ENCODE measurements at places on chromosomes 4 and X.

DNA sequence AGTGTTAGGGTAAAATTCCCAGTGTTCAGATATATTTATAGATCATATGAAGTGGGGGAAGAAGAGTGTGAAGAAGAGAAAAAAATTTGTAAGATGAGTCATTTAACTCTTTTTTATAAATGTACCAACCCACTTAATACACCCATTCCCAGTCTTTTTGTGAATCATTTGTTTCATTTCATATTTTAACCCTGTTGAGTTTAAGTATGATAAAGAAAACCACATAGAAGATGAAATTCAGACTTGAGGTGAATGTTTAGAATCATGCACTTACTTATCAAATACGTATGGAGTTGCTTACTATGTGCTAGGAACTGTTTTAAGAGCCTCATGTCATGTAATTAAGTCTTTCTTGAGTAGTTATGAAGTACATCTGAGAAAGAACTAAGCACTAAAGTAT is 56.6 kb upstream of the DAPP1 start:
- no peak for DNase-seq

- no peak for DNase-seq
Measured at GRCh38 chr4:48767055-48767929, 12.8 kb downstream of the FRYL start.

GRCh38 chrX:36640232-36640631 is 367.9 kb upstream of the FAM47C start:
- DNase-seq, result no peak

DNA sequence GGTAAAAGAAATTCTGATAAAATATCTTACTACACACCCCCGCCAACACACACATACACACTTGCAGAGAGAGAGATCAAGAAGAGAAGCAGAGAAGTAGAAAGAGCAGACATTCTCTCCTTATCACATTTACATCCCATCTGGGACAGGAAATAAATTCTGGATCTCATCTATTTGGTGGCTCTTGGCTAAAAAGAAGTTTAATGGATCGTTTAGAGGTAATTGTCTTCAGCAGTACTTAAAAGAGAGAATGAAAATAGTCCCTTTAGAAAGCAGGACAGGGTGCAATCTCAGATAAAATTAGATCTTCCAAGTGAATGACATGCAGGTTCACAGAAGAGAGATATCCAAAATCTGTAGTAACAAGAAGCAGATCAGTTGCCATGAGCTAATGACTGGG is 1392.5 kb downstream of the RAPGEF2 start:
- peak; percentile 16 for DNase-seq

DNA sequence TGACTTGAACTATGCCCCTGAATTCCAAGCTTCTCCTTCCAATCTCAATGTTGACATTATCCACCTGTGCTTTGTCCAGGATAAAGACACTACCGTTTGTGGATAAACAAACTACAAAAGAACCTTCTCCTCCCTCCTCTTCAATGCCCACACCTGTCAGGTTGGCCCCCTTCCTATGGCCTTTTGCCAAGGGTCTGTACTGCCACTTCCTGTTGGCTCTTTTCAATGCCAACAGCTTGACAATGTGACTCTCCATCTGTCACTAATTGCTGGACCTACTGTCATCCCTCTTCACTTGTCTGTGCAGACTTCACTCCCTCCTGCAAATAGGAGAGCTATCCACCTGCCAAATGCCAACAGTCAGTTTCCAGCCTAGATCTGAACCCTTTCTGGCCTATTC is 35.8 kb upstream of the MID1 start:
- DNase-seq, result no peak

- no peak for DNase-seq
Measured at GRCh38 chr4:150679018-150679764, 97.2 kb downstream of the MAB21L2 start.

GRCh38 chrX:112779139-112779538 is 61.5 kb downstream of the AMOT start:
- DNase-seq, result no peak

- no peak for DNase-seq
Measured at GRCh38 chr4:88458104-88458740, 1.3 kb downstream of the HERC5 start.

GRCh38 chr4:102828497-102828808 is 1.1 kb upstream of the UBE2D3 start:
- DNase-seq, result no peak

- DNase-seq, result no peak
Measured at GRCh38 chr4:97252615-97253154, 890.6 kb downstream of the STPG2 start.

DNA sequence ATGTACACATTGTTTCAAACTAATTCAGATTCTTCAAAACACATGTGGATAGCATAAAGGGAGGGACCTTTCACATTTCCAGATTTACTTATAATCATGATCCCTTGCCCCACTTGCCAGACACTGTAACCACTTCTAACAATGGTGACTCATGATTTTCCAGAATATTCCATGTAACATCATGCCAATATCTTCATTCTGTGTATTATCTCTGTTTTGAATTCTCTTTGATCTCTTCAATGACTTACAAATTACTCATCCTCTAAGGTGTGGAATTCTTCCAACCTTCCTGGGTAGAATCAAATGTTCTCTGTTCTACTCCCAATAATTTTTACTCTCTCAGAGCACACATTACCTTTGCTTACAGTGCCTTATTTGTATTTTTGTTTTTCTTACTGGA is 517.1 kb downstream of the PCDH7 start:
- no peak for DNase-seq

DNA sequence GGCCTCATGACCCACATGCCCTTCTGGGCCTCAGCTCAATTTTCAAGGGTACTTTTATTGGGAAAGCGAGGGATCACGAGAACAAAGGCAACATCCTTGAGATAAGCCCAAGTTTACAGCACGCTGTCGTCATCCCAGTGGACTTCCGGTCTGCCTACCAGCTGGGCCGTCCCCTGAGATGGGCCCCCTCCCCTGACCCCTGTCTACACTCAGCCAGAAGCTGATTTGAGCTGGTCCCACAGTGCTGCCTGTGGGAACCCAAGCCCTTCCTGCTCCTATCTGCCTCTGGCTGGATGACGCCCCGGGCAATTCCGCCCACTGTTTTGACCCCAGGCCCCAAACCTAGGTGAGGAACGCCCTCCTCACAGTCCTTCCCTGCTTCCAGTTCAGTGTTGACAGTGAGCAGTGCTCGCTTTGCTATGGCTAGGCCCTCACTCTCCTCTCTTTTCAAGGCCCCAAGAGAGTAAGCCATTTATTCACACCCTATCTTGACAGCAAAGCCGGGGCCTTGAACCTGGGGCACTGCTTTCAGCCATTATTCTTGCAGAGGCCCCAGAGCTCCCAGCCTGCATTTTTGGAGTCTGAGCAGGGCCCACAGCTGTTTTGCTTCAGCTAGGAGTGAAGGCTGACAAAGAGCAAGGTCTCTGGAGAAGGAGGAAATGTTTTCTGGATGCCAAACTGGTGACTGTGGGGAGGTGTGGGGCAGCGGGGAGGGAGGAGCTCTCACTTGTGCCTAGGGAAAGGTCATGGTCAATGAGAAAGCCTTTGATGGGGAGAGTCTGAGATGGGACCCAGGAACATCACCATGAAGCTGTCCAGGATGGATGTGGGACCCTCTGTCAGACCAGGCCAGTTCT is 164.6 kb upstream of the BCOR start:
- DNase-seq, result no peak

DNA sequence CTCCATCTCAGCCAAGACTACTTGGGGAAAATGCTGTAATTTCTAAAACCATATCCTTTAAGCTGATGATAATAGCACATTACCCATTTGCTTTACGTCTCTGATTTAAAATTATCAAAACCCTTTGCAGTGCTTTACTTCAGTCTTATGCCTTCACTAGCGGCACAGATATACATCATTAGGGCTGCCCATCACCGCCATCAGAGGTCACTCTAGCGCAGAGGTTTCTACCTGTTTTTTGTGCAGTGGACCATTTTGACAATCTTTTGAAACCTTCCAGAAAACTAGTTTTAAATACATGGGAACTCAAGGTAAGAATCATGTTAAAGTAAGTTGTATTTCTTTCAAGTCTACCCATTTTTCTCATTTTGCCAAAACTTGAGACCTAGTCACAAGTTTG is 592.5 kb downstream of the PPARGC1A start:
- DNase-seq, result no peak

GRCh38 chr4:141569141-141569540 is 67.2 kb upstream of the IL15 start:
- no peak for DNase-seq

DNA sequence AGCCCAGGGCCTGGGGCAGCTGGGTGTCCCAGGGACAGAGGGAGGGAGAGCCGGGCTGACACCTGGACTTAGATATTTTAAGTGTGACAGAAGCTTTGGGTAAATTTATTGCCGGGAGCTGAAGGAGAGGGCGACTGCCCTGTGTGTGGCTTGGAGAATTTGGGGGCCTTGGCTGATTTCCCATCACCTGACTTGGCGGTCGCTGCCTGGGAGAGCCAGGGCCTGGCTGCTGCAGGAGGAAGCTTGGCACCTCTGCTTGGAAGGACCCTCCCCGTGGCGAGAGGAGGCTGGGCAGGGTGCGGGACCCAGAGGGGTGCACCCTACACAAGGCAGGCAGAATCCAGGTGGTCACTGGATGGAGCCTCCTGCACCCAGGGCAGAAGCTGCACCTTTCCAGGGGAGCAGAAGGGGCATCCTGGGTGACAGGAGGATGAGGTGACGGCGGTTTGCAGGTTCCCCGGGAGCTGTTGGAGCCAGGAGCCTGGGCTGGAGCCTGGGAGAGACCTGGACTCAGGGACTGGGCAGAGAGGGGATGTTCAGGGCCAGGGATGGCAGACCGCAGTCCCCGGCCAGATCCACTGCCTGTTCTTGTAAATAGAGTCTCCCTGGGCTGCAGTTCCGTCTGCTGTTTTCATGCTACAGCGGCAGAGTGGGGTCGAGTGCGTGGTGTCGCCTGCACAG is 72.0 kb downstream of the RGS12 start:
- DNase-seq, result no peak

DNA sequence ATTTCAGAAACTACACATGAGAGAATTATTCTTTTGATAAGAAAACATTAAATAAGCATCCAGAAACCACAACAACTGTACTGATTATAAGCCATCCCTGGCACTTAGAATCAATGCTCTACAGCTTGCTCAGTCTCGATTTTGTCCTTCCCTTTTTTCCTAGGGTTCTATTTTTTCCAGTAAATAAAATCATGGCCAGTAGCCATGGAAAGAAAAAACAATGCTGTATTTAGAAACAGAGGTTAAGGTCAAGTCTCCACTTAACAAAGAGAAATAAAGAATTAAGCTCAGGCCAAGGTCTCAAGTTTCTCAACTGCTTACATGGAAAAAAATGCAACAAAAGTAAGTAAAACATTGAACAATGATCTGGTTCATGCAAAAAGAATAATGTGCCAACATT is 38.7 kb upstream of the GRID2 start:
- no peak for DNase-seq

DNA sequence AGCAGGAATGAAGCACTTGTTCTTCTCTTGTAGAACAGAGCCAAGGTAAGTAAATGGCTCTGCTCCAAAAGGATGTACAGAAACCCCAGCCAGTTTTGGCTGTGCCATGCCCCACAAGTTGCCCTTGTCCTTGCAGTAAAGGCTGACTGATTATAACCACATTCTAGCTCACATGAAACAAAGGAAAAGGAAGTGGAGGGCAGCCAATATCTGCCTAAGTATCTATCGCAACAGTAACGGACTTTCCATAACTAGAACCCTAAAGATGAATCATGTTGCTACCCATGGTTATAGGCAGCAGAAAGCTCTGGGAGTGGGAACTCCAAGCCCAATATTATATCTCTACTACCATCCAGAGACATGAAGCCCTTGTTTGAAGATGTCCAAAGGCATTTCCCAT is 95.7 kb downstream of the COMMD8 start:
- no peak for DNase-seq

GRCh38 chr4:17702641-17703040 is 78.8 kb downstream of the FAM184B start:
- no peak for DNase-seq

- no peak for DNase-seq
Measured at GRCh38 chrX:71106427-71106826, at the start of gene CXorf65. CXorf65 (minus strand) TSS chrX:71106740; CDS start chrX:71106556, 184 bp downstream.

DNA sequence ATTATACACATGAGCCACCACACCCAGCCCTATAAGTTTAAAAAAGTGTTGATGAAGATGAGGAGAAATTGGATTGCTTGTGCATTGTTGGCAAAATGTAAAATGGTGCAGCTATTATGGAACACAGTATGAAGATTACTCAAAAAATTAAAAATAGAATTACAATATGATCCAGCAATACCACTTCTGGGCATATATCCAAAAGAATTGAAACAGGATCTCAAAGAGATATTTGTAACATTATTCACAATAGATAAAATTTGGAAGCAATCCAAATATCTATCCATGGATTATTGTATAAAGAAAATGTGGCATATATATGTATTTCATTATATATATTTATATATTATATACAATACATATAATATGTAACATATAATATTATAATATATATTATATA is 515.6 kb upstream of the GNPDA2 start:
- DNase-seq, result no peak

DNA sequence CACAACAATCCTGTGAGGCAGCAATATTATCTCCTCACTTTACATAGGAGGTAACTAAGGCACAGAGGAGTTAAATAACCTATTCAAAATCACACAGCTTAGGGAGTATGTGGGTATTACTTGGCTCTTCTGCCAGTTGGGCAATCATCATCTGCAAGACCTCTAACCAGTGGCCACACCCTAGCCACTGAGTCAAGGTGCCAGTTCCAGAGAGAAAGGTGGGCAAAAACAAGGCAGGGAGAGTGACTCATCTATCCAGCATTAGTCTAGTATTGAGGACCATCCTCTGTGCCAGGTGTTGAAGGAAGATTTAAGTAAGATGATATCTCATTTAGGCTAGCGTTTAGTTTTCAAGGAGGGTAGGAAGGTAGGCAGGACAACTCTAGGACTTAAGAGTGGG is 113.9 kb upstream of the EOLA2 start:
- no peak for DNase-seq

DNA sequence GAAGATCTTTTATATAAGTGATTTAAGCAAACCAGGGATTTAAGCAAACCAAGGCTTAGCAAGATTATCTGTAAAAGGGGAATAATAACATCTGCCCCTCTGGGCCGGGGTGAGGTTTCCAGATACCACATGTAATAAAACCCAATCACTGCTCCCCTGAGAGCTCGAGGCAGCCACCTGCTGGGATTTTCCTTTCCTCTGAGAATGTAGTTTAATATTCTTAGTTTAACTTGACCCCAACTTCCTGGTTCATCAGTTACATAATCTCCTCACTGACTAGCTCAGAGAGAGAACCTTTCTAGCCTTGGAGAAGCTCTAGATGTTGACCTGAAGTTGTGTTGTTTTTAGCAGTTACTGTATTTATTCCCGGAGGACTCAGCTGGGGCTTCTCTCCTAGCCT is 322.4 kb downstream of the ARHGAP10 start:
- peak; percentile 56 for DNase-seq

- no peak for DNase-seq
Measured at GRCh38 chr4:78642934-78643333, 91.4 kb downstream of the ANXA3 start.

GRCh38 chr4:176790398-176790797 is 2.3 kb downstream of the VEGFC start:
- no peak for DNase-seq

- DNase-seq, result peak; percentile 79
Measured at GRCh38 chr4:154332681-154333421, 158.7 kb downstream of the DCHS2 start.

- DNase-seq, result no peak
Measured at GRCh38 chrX:123267220-123267619, 83.1 kb downstream of the GRIA3 start.

- no peak for DNase-seq
Measured at GRCh38 chr4:125693228-125693627, 378.5 kb downstream of the FAT4 start.
